T-helper 1 cell (primary cell): ENCODE measurements at places on chromosomes 12 and 14.

- no peak for DNase-seq
These were observed 1206.0 kb upstream of the TMEM132C start for GRCh38 chr12:127060933-127061332.

DNA sequence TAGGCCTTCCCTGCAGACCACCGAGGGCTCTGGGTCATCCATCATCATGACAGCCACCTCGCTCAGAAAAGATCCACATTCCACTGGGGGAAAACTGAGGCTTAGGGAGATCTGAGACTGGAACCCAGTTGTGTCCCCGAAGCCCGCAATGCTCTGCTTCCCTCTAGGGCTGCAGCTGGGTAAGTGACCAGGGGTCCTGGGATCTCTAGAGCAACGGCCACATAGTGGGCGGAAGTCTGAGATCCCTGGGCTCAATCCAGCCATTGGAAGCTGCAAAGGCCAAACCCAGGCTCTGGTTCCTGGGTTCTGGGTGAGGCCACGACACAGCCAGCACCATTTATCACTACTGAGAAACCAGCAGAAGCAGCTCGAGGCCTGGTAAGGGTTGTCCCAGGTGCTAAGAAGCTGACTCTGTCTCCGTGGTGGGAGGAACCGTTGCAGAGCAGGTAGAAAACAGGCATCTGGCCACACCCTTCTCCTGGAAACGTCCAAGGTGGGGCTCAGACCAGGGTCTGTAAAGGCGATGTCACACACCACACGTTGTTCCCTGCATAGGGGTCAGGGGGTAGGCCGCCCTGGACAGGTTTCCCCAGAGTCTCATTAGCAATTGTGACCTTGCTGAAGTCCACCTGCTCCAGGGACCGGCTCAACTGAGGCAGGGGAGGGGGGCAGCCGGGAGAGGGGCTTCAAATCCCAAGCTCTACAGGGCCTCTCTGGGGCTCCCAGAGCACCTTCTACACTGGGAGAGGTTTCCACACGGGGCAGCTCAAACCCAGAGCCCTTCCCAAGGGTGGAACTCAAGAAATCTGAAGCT, 38.6 kb downstream of the BCL11B start:
- DNase-seq, result no peak

DNA sequence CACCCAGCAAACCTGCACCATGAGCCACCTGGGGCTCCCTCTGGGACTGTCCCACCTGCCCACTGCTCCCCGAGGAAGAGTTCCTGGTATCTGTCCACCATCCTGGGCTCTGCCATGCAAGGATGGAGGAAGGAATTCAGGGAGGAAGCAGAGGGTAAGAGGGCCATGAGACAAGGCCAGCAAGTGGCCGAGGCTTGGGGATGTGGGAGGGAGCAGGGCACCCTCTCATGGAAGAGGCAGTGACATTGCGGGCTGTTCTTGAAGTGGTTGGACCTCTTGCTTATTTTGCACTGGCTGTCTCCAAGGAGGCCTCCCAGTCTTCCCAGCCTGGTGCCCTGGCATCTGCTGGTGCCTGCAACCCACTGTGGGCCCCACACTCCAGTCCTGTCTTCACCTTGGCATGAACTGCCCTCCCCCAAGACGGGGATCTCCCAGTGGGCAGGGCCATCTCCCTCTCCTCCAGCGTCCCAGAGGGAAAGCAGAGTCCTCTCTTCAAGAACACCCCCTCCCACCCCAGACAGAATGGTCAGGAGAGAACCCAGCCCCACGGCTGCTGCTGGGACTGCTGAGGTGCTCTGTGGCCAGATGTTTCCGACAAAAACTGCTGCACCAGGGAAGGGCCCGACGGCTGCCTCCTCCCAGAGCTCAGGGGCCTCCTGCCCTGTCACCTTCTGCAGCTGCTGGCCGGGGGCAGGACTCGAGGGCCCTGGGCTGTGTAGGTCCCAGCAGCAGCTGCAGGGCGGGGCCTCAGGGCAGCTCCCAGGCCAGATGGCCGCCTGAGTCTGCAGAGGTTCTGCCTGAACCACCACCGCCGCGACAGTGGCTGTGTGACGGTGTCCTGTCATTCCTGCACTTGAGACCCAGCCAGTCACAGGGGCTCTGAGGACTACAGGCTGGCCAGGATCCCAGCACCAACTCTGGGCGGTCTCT, 1.8 kb upstream of the AKT1 start:
- DNase-seq, result no peak

DNA sequence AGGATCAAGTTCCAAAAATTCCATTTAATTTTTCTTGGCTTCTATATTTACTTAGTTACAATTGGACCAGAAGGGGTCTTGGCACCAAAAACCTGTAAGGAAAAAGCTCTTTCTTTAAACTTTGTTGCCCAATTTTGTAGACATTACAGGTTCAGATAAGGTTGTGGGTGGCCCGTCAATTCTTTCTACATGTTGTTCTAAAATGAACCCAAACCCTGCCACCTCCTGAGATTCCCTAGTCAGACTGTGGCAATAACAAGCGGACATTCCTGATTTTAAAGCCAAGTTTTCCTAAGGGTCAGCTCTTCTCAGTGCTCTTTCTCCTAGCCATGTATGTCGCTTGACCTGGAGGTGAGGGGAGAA, 45.0 kb upstream of the GSG1 start:
- DNase-seq, result no peak

GRCh38 chr14:104363891-104364760, 215.4 kb upstream of the C14orf180 start:
- no peak for DNase-seq

GRCh38 chr12:5807090-5807414, 138.0 kb downstream of the ANO2 start:
- DNase-seq, result no peak

- DNase-seq, result no peak
These were observed 501.2 kb downstream of the PCNX1 start for GRCh38 chr14:71408362-71409030.

GRCh38 chr14:63544591-63545299, 1.6 kb upstream of the PPP2R5E start:
- no peak for DNase-seq

GRCh38 chr14:91332986-91333649, 84.5 kb downstream of the CCDC88C start:
- DNase-seq, result no peak
